AG10803 (cell line): ENCODE measurements at places on chromosomes 1 and 21.
A peak's percentile ranks its signal among the peaks of the same experiment; 100 is the strongest.

GRCh38 chr1:67308136-67308535, 463 bp downstream of the IL12RB2 start:
- DNase-seq = no peak

DNA sequence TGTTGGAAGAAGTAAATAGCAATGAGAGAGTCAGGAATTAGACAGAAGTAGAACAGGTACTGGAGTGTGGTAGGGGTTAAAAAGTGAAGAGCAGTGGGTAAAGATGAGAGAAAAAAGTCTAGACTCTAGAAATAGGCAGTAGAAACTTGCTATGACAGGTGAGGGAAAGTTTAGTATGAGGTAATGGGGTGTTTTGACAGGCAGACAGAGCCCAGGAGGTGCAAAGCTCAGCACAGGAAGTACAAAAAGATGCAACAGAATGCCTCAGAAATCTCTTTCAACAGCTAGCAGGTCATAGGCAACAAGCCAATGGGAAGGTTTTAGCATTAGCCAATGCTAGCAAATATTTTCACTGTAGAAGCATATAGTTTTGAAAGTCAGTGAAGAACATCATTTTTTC, 319.1 kb upstream of the SGIP1 start:
- peak; percentile 13 for DNase-seq

- DNase-seq = no peak
These were observed 144.6 kb downstream of the GALNT2 start for GRCh38 chr1:230211436-230212145.

DNA sequence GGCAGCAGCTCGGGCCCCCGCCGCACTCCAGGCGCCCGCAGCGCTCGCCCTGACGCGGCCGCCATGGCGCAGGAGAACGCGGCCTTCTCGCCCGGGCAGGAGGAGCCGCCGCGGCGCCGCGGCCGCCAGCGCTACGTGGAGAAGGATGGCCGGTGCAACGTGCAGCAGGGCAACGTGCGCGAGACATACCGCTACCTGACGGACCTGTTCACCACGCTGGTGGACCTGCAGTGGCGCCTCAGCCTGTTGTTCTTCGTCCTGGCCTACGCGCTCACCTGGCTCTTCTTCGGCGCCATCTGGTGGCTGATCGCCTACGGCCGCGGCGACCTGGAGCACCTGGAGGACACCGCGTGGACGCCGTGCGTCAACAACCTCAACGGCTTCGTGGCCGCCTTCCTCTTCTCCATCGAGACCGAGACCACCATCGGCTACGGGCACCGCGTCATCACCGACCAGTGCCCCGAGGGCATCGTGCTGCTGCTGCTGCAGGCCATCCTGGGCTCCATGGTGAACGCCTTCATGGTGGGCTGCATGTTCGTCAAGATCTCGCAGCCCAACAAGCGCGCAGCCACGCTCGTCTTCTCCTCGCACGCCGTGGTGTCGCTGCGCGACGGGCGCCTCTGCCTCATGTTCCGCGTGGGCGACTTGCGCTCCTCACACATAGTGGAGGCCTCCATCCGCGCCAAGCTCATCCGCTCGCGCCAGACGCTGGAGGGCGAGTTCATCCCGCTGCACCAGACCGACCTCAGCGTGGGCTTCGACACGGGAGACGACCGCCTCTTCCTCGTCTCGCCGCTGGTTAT, 2.8 kb downstream of the KCNJ9 start:
- no peak for DNase-seq

- DNase-seq = peak; percentile 64
These were observed 67.8 kb upstream of the BCL10 start for GRCh38 chr1:85344256-85344694.

GRCh38 chr21:32055305-32055704, 182.5 kb downstream of the HUNK start:
- peak; percentile 26 for DNase-seq

DNA sequence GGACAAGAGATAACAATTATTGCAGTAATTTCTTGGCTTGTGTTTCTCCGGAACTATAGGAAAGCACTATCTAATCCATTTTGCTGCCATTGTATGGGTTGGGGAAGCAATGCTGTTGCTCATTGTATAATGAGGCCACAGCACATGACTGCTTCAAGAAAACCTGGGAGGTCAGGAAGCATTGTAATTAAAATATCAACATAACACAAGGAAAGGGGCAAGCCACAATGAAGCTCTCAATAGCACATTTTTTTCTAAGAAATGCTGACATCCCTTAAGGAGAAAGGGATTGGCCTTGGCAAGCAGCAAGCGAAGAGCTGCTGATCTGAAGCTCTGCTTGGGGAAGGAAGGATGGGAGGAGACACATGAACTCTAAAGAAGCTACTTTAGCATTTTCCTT, 44.0 kb downstream of the PLPP3 start:
- DNase-seq = no peak
